SK-N-SH treated with all-trans-retinoic acid at 6 μM for 48 hours (cell line): ENCODE measurements at places on chromosomes 4 and X.

- no peak for ATAC-seq
Observed at GRCh38 chr4:115865736-115866135, 752.3 kb upstream of the NDST4 start.

GRCh38 chr4:110411574-110412011 lies 64.4 kb upstream of the ENPEP start:
- ATAC-seq: no peak; the same call in 2 of the 3 replicates

DNA sequence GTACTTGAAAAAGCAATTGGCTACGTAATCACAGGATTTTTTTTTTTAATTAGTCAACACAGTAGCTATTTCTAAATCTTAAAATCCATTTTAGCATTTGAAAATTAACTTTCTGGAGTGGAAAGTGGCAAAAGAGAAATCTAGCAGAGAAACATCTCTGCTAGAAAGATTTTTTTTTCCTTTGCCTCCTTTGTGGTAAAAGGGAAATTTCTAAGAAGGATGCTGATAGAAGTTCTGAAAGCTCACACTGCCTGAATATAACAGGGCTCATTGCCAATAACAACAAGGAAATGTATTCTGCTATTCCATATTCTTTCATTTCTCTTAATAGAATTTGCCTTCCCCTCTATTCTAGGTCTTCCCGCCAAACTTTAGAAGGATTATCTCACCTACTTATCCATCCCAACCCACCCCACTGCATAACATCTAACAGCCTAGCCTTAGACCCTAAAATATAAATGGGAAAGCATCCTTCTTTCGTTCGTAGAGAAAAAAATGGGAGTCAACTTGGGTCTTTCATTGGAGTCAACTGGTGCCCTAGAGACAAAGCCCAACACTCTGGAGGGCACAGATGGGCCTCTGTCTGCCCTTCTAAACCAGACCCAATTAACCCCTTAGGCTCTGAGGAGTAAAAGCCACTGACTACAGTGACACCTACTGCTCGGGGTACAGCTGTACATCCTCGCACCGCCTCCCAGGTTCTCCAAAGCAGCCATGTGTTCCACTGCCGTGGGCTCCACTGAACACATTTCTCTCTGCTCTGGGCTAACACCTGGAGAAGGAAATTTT lies 103.9 kb downstream of the MAML3 start:
- ATAC-seq: peak; percentile 77

DNA sequence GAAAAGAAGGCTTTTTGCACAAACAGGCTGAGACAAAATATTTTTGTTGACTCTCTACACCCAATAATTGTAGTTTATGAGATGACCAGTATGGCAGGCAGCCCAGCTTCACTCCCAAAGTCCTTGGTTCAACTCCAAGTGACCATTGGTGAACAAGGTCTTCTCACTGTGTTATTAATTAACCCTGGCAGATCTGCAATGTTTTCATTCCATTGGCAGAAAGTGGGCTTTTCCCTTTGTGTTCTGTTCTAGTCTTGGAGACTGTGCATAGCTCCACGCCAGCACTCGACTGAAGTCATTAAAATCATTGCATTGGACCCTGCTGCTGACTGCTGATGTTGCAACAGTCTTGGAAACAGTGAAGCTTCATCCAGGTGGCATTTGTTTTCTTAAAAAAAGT lies 277.3 kb upstream of the HAND2 start:
- ATAC-seq: peak; percentile 24; the same call in 1 of the 3 replicates

DNA sequence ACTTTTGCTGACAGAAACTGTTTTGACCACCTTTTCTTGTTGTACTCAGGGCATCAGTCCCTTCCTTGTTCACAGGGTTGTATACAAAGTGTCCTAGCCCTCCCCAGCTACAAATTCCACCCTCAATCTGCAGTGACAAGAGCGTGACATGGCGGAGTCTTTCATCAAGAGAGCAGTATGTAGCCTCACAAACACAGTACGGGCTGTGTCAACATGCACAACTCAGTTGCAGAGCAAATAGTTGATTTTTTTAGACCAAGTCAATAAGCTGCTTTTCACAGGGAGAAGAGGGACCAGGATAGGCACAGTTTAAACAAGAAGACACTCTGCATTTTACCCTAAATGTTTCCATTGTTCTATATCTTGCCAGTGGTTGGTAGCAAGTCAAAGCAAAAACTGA lies 8.6 kb upstream of the HS6ST2 start:
- ATAC-seq: no peak

DNA sequence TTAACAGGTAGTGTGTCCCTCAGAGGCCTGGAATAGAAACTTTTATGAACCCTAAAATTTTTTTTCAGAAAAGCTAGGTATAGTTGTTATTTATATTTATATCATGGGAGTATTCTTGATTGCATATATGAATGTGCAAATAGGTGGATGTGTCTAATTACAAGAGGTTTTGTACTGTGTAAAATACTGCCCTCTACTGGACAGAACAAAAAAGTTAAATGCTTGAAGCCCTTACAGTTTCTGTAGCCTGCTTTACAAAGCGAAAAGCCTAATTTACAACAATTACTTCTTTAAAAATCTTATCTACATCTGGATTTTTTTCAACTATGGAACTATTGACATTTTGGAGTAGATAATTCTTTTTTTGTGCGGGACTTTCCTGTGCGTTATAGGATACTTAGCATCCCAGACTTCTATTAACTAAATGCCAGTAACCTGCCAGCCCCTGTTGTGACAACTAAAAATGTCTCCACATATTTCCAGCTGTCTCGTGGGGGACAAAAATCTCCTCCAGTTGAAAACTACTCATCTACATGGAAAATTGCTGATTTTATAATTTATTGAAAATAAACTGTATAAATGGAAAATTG lies 35.1 kb downstream of the ENPEP start:
- peak; percentile 80 for ATAC-seq

DNA sequence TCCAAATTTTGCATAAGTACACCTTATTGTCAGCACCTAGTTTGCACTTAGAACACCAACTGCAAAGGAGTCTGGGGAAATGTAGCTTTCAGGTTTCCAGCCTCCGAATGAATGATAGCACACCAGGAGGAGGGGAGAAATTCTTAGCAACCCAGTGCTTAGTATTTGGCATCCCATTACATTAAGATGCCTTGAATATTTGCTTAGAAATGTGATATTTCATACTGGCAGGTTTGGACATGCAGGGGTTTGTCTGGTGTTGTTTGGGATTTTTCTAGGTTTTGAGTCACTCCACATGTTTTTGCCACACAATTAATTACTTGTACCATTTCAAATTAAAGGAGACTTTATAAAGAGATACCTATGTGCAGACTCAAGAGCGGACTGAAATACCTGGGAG lies 60.3 kb upstream of the CAMK2D start:
- ATAC-seq: peak; percentile 90

DNA sequence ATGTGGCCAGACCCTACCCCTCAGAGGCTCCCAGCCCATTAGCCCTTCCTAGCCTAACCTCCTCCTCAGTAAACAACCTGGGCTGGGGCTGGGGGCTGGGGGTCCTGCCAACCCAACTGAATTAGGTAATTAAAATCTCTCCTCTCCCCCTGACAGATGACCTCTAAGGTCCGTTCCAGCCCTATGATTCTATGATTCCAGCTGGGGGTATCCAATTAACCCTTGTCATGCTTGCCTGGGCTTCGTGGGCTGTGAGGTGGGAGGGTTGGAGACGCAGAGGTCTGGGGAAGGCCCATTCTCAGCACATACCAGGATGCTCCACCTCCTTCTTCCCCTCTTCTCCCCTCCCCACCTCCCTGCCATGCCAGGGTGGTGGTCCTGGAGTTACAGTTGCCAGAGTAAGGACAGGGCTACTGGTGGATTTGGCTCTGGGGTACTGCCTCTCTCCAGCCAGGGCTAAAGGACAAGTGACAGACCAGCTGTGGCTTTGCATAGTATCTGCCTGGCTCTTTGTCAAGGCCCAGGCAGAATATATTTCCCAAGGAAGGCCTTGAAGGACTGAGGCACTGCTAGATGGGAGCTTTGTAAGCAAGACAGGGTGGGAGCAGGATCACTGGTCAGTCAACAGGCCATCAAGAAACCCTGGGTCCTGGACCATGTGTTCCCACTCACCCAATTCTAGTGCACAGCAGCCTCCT lies 82.1 kb downstream of the EFNB1 start:
- no peak for ATAC-seq

GRCh38 chrX:154505734-154506133 lies 10.3 kb downstream of the FAM3A start:
- ATAC-seq: peak; percentile 61

DNA sequence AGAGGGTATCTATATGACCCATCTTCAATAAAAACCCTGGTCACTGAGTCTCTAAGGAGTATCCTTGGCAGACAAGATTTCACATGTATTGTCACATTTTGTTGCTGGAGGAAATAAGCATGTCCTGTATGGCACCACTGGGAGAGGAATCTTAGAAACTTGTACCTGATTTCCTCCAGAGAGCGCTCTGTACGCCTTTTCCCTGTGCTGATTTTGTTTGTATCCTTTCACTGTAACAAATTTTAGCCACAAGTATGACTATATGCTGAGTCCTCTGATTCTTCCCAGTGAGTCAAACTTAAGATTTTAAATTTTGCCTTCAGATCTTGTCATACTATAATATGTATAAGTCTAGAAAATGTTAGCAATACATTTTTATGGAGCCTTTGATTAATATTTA lies 102.8 kb downstream of the ITIH6 start:
- ATAC-seq: no peak

DNA sequence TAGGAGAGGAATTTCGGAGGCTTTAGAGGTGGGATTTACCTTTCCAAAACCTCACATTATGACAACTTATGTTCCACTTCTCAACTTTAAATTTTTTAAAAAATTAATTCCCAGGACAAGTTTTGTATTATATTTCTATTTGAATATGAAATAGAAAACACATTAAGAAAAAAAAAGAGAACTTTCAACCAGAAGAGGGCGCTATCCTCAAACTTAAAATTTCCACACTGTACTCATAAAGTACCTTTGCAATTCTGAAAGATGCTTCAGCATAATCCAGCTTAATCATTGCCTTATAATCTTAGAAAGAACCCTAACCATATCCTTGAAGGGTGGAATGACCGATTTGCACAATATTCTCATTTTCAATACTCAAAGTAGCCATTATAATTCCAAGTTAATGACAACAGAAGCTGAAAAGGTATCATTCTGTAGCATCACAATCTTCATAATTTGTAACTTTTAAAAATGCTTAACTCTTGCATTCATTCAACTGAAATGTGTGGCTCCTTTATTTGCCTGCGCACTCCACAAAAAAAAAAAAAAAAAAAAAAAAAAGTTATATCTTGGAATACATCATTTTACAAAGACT lies 158.0 kb downstream of the KCNIP4 start:
- peak; percentile 82 for ATAC-seq

GRCh38 chr4:7516773-7517144 lies 82.0 kb upstream of the PSAPL1 start:
- ATAC-seq: no peak

GRCh38 chr4:95379633-95380032 lies 169.1 kb downstream of the UNC5C start:
- ATAC-seq: no peak
